ENCODE measurements at places on chromosomes 13 and 19. TPM values are rescaled to one million over a fixed set of nuclear protein-coding genes. Genes with fewer than 3 reads are reported as not detected.

BORCS8 gene
- total RNA-seq = 10.8 TPM

CCDC70 gene
- not detected for total RNA-seq

SLC1A6 gene
- not detected for total RNA-seq

XAB2 gene
- 51.0 TPM for total RNA-seq

PNMA8B gene
- 1.7 TPM for total RNA-seq

ZNF541 gene
- total RNA-seq = 0.23 TPM

FLT3 gene
- 0.06 TPM for total RNA-seq

AP2A1 gene
- 76.4 TPM for total RNA-seq

PRODH2 gene
- not detected for total RNA-seq

DNA sequence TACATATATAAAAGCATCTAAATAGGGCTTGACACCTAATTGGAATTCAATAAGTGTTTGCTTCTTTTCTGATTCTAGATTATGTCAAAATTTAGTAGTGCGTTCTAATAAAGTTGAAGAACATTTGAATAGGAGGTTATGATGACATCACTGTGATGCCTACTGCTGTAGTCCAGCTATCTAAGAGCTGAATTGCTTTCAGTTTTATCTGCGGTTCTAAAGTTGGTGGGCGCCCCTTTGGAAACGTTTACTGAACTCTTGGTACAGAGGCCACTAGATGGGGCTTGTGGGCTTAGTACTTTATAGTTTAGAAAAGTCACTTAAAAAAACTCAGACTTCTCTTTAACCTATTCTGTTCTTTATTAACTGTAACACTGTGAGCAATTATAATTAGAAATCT is 776.9 kb downstream of the GPC5 start:
- DNase-seq = no peak

GRCh38 chr19:15721268-15721667 is 6.6 kb upstream of the OR10H2 start:
- DNase-seq = peak; percentile 37

DNA sequence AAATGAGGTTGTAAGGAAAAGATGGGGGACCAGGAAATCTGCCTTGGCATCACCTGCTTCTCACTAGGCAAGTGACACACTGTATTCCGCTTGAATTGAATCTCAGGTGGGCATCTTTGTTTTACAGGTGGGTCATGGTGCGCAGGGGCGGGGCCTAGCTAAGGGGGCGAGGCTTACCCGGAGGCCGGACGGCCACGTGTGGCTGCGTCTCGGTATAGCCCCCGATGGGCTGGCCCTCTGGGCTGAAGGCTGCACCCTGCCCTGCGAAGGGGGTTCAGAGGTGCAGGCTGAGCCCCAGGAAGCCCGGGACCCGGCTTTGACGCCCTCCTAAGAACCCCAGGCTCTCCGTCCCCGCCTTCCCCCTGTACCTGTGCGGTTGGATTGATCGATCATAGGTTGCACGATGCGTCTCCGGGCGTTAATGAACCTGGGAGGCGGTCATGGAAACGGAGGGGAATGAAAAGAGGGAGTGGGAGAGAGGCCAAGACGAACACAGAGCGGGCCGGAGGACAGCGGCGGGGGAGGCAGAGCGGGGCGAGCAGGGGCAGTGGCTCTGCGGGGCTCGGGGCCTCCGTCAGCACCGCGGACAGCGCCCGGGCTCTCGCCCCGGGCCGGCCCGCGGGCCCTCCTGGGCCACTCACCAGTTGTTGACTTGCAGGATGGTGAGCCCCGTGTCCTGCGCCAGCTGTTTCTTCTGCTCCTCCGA is 12.5 kb downstream of the MEIS3 start:
- no peak for DNase-seq

- DNase-seq = no peak
Observed at GRCh38 chr13:98690348-98691022, 62.0 kb downstream of the SLC15A1 start.

DNA sequence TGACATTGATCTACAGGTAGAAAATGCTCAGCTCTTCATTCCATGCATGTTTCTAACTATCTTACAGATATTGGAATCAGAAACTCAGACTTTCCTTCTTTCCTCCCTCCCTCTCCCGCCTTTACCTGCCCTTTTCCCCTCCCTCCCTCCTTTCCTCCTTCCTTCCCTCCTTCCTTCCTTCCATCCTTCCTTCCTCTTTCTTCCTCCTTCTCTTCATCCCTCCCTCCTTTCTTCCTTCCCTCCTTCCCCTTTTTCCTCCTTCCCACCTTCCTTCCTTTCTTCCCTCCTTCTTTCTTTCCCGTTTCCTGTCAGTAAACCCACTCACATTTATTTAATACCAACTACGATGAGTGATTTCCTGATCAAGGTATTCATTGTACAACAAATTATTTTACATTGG is 113.4 kb upstream of the IRS2 start:
- no peak for DNase-seq

DNA sequence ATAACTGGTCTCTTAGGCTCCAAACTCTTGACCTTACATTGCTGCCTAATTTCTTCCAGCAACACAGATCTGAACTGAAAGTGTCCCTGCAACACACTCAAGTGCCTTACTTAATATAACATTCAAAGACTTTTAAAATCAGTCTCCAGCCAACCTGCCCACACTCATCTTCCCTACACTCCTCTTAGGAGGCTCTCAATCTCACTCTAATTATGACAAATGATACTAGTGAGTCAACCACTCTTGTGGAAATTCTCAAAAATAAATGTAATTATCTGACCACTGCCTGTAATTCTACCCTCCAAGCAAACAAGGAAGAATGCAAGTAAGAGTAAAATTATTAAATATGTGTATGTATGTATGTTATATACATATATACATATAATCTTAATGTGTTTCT is 348.1 kb upstream of the MIR17HG start:
- no peak for DNase-seq

DNA sequence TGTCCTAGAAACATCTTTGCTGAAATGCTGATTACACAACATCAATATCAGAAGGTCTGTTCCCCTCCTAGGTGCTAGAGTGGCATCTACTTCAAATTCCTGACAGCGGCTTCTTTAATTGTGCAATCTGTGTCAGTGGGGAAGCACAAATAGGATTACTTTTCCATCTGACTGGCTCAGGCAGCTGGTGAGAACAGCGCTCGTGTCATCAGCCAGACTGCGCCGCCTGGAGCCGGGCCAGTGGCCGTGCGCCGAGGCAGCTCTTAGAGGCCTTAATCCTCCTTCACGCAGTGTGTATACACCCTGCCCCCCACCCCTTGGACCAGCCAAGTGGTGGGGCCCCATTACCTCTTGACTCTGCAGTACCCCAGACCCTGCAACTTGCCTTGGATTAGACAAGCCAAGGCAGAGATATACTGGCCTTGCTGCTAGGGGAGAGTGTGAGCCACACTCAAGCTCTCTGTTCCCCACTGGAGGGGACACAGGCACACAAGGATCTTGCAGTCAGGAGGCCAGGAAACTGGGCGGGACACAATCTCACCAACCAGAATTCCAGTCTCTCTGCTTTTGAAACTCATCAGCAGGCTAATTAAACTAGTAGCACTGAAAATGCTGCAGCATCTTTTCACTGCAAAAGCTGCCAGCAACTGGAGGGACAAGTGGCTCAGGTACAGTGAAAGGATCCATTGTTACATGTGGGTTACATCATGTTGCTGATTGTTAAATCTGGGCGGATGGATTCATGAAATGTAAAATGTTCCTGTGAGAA is 48.9 kb upstream of the EPHX3 start:
- DNase-seq = peak; percentile 97

- no peak for DNase-seq
Observed at GRCh38 chr19:8074501-8074900, 21.9 kb downstream of the CCL25 start.

DNA sequence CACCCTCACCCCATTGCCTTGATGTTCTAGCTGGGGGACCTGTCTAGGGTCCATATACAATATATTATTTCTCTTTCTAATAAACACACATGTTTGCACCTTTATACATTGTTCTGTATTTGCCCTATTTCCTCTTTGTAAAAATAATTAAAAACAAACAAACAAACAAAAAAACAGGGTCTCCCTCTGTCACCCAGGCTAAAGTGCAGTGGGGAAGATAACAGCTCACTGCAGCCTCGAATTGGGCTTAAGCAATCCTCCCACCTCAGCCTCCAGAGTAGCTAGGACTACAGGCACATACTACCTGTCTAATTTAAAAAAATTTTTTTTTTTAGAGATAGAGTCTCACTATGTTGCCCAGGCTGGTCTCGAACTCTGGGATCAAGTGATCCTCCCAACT is 5.9 kb upstream of the FBN3 start:
- DNase-seq = no peak

GRCh38 chr19:16415806-16416205 is 56.0 kb downstream of the EPS15L1 start:
- DNase-seq = no peak

GRCh38 chr13:20825477-20825875 is 51.7 kb upstream of the EEF1AKMT1 start:
- no peak for DNase-seq

- no peak for DNase-seq
Observed at GRCh38 chr13:33545492-33545891, 259.9 kb upstream of the STARD13 start.

DNA sequence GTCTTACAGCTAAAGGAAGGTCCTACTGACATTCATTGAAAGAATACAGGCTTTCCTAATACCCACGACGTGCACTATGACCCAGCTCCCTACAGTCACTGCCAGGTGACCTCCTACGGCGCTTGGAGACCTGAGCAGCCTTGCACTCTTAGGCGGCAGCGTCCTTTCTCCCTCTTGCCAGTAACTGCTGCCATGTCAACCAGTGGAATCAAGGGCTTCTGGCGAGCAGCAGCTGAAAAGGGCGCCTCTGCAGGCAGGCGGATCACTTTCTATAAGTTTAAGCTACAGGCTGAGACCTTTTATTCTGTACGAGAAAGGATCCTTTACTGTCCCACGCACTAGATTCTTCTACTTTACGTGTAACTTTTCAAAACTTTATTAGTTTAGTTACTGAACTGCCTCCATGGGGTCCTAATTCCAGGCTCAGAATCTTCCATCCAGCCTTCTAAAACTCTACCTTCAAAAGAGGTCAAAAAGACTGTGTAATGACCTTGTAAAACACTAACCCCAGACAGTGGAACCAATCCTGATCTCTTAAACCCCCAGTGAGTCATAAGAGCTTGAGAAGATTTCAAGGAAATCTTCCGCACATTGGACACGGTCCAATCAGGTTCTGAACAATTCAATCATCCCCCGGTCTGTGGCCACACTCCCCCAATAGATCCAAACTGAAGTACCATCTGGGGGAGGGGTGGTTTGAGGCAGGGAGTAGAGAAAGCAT is 1.9 kb downstream of the KCTD12 start:
- DNase-seq = no peak

DNA sequence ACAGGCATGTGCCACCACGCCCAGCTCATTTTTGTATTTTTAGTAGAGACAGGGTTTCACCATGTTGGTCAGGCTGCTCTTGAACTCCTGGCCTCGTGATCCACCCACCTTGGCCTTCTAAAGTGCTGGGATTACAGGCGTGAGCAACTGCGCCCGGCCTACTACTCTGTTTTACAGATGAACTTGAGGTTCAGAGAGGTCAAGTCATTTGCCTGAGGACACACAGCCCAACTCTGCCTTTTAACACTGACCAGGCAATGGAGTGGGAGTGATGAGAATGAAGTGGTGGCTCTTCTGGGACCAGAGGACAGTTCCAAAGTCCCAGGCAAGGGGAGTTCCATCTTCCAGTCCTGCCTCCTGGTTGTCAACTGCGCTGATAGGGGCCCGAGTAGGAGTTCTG is 41.4 kb downstream of the CERS4 start:
- no peak for DNase-seq

- no peak for DNase-seq
Observed at GRCh38 chr13:105798541-105798940, 736.9 kb downstream of the EFNB2 start.

DNA sequence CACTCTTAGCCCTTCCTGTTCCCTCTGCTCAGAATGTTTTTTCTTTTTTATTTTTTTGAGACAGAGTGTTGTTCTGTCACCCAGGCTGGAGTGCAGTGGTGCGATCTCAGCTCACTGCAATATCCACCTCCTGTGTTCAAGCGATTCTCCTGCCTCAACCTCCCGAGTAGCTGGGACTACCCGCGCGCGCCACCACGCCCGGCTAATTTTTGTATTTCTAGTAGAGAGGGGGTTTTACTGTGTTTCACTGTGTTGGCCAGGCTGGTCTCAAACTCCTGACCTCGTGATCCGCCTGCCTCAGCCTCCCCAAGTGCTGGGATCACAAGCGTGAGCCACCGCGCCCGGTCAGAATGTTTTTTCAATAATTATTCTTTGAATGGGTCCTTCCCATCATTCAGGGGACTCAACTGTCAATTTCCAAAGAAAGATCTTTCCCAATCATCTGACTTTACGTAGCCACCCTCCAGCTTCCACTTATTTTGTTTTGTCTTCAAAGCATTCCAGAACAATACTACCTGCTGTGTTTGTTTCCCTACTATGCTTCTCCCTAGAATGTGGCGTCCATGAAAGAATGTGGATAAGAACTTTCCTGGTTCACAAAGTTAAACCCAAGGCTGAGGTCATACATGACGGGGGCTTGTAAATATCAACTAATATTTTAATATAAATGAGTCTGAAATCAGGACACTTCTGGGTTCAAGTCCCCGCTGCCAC is 1.2 kb downstream of the NDUFA7 start:
- no peak for DNase-seq

DNA sequence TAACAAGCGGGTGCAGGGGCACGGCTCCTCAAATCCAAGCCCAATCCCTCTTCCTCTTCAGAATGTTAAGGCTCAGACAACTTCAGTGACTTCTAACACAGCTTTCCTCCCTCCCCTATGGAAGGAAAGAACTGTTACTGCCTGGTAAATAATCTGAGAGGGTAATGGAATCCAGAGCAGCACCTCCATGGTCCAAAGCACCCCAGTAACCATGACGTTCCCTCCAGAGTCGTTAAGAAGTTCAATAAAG is 969 bp downstream of the AKT2 start:
- DNase-seq = no peak

DNA sequence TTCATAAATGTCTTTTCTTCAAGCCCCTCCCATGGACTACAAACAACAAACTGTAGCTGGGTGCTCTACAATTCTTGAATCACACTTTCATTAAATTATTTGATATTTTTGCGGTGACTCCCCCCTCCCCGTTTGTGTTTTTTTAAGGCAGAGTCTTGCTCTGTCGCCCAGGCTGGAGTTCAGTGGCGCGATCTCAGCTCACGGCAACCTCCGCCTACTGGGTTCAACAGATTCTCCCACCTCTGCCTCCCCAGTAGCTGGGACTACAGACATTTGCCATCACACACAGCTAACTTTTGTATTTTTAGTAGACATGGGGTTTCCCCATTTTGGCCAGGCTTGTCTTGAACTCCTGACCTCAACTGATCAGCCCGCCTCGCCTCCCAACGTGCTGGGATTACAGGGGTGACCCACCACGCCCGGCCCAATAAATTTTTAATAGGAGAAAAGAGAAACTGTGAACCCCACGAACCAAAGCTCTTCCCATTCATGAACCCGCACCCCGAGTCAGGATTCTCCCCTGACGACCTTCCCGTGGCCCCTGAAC is 703 bp downstream of the ZNF506 start:
- no peak for DNase-seq

DNA sequence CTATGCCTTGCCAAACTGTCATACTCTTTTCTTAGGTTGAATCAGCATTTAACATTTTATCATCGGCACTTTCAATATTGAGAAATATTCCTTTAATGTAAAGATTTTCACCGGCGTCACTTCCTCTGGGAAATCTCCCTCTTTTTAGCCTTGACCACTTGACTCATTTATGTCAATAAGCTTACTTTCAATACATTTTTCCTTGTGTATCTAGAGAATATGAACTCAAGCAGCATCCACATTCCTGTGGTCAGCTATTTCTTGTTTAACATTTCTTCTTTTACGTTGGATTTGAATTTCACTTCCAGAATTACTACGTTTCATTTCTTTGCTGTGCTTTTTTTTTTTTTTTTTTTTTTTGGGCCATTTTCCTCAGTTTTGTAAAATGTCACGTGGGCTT is 271.2 kb upstream of the HTR2A start:
- DNase-seq = no peak
